Iris pigment epithelial cell (primary cell): ENCODE measurements at places on chromosomes 16 and 17.

GRCh38 chr17:3777366-3778120 is 23.4 kb downstream of the ITGAE start:
- no peak for DNase-seq

DNA sequence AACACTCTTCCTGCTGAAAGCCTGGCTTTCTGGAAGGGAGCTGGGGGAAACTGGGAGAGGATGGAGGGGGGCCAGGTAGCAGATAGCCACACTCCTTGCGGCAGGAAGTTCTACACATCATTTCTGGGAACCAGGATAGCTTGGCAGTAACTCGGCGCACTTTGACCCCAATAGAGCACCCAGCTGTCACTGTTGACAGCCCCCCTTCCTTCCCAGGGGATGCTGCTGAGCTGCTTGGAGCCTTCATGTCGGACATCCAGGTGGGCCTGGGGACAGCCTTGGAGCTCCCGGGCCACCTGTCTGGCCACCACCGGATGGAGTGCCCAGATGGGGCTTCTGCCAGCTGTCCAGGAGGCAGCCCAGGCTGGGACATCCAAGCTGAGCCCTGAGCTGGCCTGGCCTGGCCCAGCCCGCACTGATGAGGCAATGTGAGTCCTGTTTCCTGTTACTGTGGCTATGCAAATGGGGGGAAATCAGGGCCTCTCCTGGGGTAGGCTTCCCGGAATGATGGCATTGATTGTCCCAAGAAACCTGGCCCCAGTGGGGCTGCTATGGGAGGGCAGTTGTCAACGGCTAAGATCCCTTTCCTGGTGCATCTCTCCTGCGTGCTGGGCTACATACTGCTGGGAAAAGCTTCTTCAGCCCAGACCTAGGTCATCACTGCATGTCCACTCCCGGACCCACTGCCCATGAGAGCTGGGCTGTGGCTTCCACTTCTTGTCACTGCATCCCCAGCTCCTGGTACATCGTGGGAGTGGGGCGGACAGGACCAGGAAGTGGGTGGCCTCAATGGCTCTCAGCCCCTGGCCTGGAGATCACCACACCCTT is 50.0 kb downstream of the SOCS1 start:
- DNase-seq: peak; percentile 22

- DNase-seq: peak; percentile 56
Observed at GRCh38 chr17:489758-490329, 137.2 kb upstream of the RPH3AL start.

- no peak for DNase-seq
Observed at GRCh38 chr17:27788919-27789318, 11.4 kb downstream of the NOS2 start.

GRCh38 chr16:3094289-3095027 is 4.6 kb downstream of the ZSCAN10 start:
- DNase-seq: peak; percentile 39

- no peak for DNase-seq
Observed at GRCh38 chr17:280216-280615, 72.4 kb downstream of the RPH3AL start.

DNA sequence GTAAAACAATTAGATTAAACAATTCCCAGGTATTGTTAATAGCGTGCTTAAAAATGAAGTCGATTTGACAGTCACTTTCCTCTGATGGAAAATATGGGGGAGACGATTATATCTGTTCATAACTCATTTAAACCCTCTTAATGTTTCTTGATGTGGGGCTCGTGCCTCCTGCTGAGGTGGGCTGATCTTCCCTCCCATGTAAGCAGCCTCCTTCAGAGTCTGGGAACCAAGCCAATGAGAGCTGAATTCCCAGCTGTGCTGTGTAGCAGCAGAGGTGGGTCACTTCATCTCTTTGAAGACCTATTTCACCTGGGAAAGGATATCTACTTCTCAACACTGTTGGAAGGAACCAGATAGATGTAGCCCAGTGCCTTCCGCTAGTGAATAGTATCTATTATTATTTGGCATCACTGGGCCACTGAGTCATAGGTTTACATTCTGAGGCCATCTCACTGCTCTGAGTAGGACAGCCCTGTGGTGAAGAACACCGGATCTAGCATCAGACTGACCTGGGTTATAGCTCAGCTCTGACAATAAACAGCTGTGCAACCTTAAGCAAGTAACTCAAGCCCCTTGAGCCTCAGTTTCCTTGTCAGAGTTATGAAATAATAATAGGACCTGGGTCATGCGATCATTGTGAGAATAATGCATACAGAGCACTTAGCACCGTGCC is 85.3 kb upstream of the C16orf82 start:
- peak; percentile 91 for DNase-seq

DNA sequence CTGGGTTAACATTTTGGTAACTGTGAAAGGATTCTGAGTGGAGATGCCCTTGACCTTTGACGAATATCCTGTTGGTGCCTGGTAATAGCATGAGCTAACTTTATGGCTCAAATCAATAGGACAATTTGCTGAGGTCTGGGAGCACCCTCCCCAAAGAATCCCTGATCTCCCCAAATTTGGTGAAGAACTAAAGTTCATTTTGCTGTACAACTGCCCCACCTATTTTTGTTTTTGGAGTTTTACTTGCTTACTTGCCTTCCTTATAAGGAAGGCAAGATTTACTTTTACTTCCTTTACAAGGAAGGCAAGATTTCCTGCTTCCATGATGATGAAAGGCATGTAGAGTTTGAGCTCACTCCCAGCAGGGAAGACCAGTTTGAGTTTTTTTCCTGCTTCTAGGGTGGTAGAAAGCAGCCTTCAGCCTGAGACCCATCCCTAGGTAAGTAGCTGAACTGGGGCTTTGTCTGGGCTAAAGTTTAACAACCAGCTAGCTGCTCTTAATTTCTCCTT is 2.8 kb downstream of the KRTAP4-9 start:
- no peak for DNase-seq

- no peak for DNase-seq
Observed at GRCh38 chr17:36807496-36808179, 129.6 kb upstream of the LHX1 start.

DNA sequence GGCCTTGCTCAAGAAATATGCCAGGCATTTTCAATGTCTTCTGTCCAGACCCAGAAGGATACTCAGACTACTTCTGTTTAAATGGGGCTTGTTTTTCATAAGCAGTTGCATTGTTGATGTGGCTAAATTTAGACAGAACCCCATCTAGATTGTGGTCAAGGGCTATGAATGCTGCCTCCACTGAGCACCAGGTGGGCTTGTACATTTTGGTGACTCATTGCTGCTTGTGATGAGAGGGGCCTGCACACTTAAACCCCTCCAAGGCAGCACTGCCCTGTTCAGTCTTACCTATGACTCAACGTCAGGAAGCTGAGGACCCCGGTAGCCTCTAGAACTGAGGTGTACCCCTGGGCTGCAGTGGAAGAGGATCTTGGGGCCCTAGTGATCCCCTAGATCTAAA is 144.0 kb downstream of the PRKCA start:
- DNase-seq: no peak

- DNase-seq: no peak
Observed at GRCh38 chr16:20613481-20614185, 37.5 kb upstream of the ACSM2B start.

GRCh38 chr17:14202388-14203166 is 34.1 kb downstream of the CDRT15 start:
- no peak for DNase-seq

DNA sequence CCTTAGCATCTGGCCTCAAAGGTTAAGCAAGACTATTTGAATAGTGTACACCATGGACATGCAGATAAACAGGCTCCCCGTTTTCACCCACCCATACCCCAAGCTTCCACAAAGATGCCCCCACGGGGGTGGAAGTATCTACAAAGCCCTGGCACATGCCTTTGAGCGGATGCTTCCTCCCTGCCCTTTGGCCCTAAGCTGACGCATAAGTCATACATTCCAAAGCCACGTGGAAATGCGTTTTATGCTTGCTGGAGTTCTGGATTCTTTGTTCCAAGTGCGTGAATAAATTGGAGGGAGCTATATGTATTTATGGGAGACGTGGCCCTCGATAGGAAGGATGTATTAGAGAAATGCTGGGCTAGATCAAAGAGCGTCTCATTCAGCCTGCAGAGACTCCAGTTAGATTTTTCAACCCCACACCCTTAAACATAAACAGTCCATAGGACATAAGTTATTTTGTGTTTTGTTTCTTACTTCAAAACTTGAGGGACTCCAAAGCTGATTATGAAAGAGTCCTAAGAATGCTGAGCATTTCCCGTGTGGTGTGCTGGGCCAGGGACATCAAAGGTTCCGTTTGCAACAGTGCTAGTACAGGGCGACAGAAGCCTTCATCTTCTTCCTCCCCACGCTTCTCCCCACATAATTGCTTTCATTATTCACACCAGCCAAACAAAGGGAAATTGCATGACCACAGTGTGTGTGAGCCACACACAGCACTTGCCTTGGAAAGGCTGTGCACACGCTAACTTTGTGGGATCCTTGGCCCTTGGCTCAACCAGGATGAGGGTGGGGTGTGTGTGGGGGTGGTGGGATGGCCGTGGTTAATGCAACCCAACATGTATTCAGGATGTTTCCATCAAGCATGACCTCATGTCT is 73.6 kb downstream of the WIPI1 start:
- DNase-seq: peak; percentile 92

DNA sequence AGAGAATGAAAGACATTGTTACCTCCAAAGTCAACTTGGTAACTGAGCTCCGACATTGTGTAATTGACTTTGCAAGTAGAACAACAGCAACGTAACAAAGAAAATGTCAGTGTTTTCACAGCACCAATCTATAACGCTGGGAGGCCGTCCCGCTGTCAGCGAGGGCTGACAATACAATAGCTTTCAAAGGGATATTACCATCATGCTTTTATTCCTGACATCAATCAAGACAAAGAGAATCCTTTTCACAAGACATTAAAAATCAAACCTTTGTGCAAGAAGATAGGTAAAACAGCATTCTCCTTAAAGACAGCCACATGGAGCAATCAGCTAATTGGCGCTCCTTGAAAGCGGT is 6.2 kb downstream of the ZNF423 start:
- no peak for DNase-seq

- DNase-seq: no peak
Observed at GRCh38 chr17:74307984-74308773, 17.8 kb upstream of the KIF19 start.

- DNase-seq: no peak
Observed at GRCh38 chr17:61709567-61709966, 118.5 kb upstream of the NACA2 start.

GRCh38 chr17:3678095-3678820 is 9.6 kb downstream of the EMC6 start:
- no peak for DNase-seq

DNA sequence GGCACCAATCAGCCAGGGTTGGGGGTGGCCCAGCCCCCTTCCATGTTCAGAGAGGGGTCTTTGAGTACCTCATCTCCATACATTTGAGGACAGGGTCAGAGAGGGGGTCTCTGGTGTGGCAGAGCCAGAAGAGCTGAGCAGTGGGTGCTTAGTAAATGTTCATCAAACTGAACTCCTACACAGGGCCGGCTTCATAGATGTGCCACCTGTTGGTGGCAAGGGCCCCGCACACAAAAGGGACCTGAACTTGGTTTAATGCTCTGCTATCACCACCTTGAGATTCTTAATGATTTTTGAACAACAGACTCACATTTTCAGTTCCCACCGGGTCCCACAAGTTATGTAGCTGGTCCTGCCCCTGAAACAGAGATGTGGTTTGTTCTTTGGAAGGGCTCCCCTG is 9.0 kb upstream of the C1QL1 start:
- no peak for DNase-seq

DNA sequence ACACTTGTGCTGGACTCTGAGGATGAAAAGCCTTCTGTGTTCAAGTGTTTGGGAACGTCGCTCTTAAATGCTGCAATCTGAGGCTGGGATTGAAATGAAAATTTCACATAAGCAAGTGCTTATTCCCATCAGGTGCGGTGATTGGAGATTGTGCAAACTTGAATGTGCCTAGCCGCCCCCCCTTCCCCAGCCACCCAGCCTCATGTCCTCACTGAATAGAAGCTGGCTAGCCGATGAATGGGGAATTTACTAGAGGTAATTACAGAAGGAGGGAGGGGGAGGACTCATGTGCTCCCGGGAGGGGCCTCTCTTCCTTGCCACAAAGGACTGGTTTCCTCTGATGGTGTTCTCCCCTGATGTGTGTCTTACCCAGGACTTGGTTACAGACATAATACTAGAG is 544.8 kb upstream of the EEF2KMT start:
- no peak for DNase-seq

DNA sequence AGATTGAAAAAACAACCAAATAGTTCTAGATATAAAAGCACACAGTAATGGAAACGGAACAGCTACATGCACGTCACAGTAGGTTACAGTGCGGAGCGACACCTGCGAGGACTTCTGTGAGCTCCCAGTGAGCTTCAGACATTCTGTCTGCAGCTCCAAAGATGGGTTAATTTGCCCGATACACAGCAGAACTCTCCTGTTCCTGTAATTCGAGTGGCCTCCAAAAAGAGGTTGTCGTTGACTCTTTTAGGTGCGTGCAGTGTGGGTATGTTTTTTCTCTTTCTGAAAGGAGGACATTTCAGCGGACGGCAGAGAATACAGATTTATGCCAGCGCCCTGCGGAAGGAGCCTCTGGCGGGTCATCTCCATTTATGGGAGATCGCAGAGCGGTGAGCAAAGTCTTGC is 2.9 kb downstream of the OR1F1 start:
- DNase-seq: no peak

DNA sequence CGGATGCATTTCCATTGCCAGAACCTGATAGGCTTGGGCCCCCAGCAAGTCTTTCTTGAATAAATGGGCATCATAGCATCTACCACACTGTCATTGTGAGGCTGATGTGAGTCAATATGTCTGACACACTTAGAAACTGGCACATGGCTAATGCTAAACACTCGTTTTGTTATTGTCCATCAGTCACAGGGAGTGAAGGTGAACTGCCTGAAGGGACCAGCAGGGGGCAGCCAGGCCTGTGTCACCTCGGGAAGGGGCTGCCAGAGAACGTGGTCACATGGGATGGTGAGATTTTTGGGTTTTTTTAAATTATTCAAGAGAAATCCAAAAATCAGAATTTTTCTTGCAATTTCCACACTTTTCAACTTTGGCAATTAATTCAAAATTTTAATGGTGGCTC is 831 bp upstream of the RCVRN start:
- peak; percentile 25 for DNase-seq
